Hematopoietic multipotent progenitor cell treated with erythropoietin and hydrocortisone succinate and interleukin-3 and kit ligand, for 6 days (in vitro differentiated cells): ENCODE measurements at places on chromosomes 11 and 22.

GRCh38 chr11:70871881-70872280, 380.5 kb downstream of the SHANK2 start:
- no peak for DNase-seq

GRCh38 chr11:43503417-43503816, 144.7 kb downstream of the TTC17 start:
- peak; percentile 31 for DNase-seq

DNA sequence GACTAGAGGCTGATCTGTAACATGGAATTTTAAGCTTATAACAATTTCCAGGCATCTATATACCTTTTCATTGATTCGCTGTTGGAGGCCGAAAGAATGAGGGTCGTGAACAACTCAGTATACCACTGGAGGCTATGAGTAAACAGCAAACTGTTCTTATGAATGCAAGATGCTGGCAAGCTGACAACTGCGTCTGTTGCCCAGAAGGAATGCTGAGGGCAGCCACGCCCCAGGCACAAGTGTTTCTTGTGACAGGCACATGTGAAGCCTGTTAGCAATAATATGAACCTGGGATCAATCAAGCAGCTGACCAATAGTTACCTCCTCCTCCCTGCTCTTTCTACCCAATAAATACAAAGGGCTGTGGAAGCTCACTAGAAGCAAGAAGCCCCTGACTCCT, 15.3 kb downstream of the RTCB start:
- DNase-seq: no peak

GRCh38 chr11:91174193-91174592, 951.3 kb upstream of the CHORDC1 start:
- no peak for DNase-seq

DNA sequence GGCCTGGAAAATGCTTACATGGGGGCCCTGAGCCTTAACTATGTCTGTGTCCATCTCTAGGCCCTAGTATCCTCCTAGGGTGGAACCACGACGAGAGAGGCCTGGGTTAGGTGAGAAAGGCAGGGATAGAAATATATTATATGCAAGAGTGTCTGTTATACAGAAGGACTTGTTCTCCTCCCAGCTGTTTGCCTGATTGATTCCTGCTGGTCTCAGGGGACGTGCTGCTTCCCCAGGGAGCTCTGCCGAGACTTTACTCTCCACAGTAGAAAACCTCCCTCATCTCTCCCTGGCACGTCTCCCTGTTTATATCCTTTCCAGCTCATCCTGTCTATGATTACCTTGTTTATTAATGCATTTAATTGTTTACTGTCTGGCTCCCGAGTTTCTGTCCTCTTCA, 132.6 kb downstream of the MIAT start:
- DNase-seq: no peak

GRCh38 chr22:24554313-24555164, at the start of gene GUCD1:
TSS of gene GUCD1 (minus strand) at chr22:24555138. CDS start at chr22:24554991, 147 bp downstream.
- peak; percentile 51 for DNase-seq

DNA sequence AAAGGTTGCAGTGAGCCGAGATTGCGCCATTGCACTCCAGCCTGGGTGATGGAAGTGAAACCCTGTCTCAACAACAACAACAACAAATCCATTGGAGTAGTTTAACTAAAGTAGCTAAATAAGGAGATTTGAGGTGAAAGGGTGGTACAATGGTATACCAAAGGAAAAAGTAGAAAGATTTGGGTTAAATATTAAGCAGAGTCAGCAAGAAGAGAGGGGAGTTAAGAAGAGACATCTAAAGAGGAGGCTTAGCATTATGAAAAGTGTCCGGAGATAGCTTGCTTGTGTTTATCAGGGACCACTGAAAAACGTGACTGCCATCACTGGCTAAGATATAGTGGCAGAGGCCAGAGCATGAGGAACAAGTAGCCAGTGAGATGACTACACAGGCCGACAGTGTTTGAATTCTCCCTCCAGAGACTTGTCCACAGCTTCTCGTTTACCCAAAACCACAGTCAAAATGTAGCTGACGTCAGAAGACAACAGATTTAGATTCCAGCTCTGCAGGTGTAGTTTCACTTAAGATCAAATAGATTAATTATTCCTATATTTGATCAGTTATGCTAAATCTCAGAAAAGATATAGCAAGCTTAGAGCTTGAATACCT, 32.6 kb upstream of the GRK2 start:
- no peak for DNase-seq

- DNase-seq: no peak
Observed at GRCh38 chr11:46450846-46451477, 59.4 kb upstream of the CHRM4 start.

DNA sequence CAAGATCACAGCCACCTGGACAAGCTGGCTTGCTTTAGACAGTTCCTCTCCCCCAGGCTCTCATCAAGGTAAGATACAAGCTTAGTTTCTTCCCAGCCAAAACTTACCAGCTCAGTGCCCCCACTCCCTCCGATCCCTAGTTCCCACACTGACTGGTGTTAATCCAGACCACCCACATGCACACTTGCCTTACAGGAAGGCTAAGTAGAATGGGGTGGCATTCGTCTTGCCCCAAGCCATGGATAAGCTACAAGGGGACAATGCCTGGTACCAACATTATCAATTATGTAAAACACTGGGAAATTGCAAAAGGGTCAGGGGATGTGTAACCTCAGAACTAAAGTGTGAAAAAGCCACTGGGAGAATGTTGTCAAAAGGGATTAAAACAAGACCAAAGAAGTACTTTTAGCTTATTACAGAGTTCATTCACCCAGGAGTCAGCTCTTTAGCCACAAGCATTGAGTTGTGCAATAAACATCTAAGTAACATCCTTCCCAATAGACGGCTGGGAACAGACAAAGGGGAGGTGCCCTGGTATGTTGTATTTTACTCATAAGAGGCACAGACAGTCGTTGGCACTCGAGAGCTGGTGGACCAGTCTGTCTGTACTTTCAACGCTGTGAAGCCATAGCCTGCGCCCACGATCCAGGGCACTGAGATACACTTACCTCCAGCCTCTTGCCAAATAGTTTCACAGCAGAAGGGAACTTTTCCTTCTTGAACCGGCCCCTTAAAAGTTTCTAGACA, 1.1 kb downstream of the DHCR7 start:
- peak; percentile 69 for DNase-seq

DNA sequence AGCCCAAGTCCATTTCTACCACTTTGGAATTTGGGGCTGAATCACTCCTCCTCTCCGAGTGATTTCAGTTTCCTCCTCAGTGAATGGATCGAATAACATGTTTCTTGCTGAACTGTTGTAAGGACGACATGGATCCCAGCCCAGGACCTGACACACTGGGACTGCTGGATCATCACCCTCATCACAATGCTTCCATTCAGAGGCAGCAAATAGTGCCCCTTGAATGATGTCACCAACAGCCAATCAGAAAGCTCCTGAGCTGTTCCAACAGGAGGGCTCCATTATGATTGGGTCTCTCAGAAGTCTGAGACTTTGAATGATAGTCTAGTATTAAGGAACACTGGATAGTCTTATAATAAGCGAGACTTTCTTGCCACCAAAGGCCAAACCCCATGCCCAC, 158.9 kb downstream of the MYO18B start:
- DNase-seq: no peak

- no peak for DNase-seq
Observed at GRCh38 chr11:79046366-79046765, 394.5 kb downstream of the TENM4 start.

- no peak for DNase-seq
Observed at GRCh38 chr11:109241988-109242536, 179.9 kb upstream of the C11orf87 start.

DNA sequence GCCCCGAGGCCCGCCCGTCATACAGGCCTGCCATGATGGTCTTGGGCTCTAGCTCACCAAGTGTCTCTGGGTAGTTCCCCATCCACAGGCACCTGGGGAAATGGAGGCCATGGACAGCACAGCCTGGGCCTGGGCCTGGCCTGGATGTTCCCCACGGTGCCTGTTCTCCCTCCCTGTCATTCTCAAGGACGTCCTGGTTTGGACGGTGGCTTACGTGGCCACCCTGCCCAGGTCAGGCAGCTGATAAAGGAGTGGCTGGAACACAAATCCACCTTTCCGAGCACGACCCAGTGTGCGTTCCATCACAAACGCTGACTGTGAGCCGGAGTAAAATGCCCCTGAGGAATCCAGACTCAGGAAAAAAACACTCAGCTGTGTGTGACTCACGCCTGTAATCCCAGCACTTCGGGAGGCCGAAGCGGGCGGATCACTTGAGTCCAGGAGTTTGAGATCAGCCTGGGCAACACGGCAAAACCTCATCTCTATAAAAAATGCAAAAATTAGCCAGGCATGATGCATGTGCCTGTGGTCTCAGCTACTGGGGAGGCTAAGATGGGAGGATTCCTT, 41.2 kb upstream of the TESMIN start:
- DNase-seq: no peak

GRCh38 chr11:39724404-39724803, 1735.0 kb downstream of the LRRC4C start:
- peak; percentile 24 for DNase-seq

DNA sequence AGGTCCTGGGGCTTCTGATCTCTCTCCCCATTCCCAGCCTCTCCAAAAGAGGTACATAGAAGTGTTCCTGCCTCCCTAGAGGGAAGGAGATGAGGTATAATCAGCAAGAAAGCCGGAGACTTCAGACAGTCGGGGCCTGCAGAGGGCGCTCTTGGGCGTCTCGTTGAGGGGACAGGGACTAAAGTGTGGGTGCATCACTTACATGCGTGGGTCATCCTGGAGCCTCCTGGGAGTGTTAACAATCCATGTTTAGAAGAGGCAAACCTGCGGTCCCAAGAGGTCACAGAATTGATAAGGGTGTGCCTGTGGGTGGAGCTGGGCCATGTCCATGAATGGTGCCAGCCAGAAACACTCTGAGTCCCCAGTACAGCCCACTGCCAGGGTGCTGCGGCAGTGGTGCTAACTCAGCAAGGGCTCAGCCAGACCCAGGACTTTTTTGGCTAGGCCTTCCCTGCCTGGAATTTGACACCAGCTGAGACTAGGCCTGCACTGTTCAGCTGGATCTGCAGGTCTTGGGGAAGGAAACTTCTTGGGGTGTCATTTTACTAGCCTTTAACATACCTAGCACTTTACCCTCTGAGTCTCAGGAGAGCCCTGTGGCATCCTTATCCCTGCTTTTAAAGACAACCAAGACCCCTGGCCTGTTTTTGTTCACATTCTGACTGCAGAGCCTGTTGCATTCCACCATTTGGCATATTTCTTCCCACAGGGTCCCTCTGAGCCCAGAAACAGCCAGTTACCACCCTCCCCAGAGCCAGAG, 5.5 kb downstream of the YDJC start:
- DNase-seq: peak; percentile 74

- DNase-seq: no peak
Observed at GRCh38 chr11:110366291-110366690, 63.5 kb upstream of the FDX1 start.
